SHP77 treated with DMSO at 0.1 percent for 48 hours (cell line): ENCODE measurements at places on chromosomes 5 and 9.

DNA sequence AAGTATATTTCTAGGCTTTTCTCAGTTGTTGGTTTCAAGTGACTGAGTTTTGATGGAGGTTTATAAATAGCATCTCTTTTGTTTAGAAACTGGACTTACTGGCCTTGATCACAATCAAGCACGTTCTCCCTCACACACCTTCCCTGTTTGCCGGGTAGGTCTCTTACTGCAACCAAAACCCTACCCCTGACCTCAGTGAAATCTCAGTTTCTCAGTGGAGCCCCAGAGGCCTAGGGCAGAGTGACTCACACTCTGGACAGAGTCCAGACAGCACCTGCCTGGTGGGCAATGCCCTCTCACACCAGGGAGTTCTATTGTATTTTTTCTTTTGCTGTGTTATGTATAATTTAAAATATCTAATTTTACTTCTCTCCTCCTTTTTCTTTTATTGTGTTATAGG is 48.4 kb upstream of the EPB41L4B start:
- no peak for DNase-seq

- DNase-seq = no peak
These were observed 624.0 kb upstream of the KLF4 start for GRCh38 chr9:108113596-108113995.

- no peak for DNase-seq
These were observed 3.4 kb downstream of the SLC2A6 start for GRCh38 chr9:133475292-133476012.

DNA sequence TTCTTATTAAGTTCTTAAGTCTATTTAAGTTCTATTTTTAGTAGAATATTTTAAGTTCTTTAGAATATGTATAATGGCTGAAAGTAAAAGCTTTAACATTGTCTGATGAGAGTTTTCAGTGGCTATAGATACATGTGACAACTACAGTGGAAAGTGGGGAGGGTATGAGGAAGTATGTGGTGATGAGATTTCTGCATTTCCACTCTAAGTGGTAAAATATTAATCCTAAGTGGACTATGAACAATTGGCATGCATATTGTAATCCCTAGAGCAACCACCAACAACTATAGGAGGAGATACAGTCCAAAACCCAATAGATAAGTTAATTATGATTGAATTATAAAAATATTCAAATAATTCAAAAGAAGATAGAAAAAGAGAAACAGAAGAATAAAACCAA is 183.6 kb downstream of the GADD45G start:
- DNase-seq = no peak

DNA sequence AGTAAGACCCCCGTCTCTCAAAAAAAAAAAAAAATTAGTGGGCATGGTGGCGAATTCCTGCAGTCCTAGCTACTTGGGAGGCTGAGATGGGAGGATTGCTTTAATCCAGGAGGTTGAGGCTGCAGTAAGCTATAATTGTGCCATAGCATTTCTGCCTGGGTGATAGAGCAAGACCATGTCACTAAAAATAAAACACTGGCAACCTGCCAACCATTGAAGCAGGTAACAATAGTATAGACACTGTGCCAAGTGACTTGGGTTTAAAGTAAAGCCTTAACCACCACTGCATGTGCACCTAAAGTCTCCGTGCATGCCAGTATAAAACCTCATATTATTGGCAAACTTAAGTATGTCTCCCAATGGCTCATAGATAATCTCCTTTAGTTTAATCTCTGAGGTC is 3.4 kb upstream of the APBA1 start:
- DNase-seq = no peak

- DNase-seq = no peak
These were observed 22.1 kb upstream of the GRPEL2 start for GRCh38 chr5:149323210-149323609.

GRCh38 chr9:104844710-104845109 is 80.8 kb downstream of the NIPSNAP3B start:
- no peak for DNase-seq

DNA sequence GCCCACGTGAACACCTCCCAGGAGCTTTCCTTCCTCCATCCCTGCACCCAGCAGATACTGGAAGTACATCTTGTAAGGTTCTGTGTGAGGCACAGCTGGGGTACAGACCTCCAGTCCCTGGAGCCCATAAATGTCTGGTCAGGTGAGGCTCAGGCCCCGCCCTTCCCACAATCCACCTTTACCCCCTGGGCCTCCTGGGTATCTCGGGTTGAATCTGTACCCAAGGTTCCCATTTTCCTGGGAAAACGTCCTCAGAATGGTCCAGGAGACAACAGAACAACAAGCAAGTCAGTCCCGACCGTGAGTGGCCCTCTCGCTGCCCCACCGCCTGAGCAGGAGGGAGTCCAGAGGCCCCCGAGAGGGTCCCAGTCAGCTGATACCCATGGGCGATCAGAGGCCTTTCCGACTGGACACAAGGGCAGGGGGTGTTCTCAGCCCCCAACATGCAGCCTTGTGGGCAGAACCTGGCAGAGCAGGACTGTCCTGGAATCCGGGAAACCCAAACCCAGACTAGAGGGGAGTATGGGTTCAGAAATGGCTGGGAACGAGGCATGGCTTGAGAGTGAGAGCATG is 4.3 kb downstream of the SPATA31E1 start:
- DNase-seq = no peak

DNA sequence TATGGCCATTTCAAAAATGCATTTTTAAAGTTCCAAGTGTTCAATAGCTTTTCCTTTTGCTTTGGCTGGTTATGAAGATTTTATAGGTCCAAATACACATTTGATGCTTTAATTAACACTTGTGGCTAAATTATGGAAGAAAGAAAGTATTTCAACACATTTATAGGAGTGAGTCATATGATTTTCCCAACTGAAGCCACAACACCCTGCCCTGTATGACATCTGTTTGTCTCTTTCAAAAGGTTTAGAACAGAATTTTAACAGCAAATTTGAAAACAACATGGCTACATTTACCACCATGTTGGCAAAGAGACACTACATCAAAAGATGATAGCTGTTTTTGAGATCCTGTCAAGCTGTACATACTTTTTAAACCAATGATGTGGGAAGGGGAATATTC is 99.4 kb downstream of the TMEM174 start:
- no peak for DNase-seq

GRCh38 chr5:77452351-77452750 is 39.8 kb downstream of the WDR41 start:
- DNase-seq = no peak

GRCh38 chr9:14094491-14094890 is 219.4 kb downstream of the NFIB start:
- no peak for DNase-seq

GRCh38 chr9:87635656-87636501 is 90.0 kb upstream of the CTSL start:
- no peak for DNase-seq

DNA sequence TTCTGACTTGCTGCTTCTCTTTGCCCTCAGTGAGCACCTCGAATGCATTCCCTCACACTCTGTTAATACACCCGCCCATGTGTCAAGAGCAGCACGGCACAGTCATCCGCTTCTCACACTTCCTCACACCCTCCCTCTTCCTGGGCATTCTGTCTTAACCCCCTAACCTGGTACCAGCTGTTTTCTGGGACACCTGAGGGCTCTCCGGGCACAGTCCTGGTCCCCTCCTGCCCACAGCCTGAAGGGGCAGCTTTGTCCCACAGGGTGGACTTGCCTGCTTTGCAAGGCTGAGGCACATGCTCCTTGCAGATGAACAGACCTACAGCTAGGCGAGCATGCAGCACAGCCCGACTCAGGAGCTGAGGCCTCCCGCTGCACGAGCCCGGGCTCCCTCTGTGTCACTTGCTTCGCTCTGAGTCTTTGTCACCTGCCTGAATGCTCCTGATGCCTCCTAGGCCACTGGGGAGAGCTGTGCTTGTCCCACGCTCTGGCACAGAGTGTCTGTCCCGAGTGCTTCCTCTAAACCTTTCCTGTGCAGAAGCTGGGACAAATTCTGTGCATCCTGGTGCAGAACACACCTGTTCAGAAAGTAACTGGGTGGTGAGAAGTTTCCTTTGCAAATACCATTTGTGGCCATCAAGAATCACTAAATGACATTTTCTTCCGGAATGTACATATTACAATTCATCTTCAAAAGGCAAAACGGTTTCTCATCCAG is 47.8 kb downstream of the AHRR start:
- no peak for DNase-seq

GRCh38 chr9:111700776-111701175 is 39.4 kb downstream of the GNG10 start:
- no peak for DNase-seq

DNA sequence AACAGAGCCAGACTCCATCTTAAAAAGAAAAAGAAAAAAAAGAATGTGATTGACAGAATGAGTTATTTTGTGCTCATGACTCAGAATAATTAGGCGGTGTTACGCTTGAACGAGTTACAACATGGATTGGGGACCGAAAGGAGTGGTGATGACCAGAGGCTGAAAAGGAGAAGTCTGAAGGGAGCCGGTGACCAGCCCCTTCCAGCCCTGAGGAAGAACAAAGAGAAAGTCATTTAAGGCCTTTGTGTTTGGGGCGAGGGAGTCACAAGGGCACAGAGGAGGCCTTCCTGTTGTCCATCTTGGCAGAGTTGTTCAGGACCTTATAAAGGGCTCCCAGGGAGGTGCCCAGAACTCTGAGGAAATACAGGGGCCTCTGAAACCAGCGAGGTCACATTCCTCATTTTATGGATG is 131.6 kb downstream of the GOLPH3 start:
- no peak for DNase-seq

DNA sequence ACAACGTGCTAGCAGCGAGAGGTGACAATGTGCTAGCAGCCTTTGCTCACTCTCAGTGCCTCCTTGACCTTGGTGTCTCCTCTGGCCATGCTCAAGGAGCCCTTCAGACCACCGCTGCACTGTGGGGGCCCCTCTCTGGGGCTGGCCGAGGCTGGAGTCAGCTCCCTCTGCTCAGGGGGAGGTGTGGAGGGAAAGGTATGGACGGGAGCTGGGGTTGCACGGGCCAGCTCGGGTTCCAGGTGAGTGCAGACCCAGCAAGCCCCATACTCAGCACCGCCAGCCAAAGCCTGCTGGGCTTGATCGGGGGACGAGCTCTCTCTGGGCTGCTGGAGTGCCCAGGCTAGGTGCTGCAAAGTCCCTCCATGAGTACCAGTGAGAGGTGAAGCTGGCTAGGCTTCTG is 180.2 kb downstream of the TRIM36 start:
- DNase-seq = no peak
